Cerebellar nuclear complex (tissue), 1 donor: ENCODE measurements at places on chromosomes 13 and 19.

DNA sequence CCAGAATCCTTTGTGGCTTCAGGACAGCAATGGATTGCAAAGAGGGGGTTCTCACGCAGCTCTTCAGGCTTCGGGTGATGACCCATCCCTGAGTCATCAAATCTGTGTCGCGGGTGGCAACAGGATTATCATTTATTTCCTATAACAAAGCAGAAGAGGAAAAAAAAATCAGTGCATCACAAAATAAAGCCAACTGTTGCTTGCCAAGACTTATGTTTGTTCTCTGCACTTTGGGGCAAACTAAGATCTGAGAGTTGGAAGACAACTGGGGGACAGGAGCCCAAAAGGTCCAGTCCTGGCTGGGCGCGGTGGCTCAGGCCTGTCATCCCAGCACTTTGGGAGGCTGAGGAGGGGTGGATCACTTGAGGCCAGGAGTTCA is 6.4 kb downstream of the GNA15 start:
- DNase-seq = no peak

- no peak for DNase-seq
Measured at GRCh38 chr13:51444922-51445321, 7.9 kb downstream of the INTS6 start.

GRCh38 chr19:4966591-4966990 is 2.3 kb upstream of the KDM4B start:
- DNase-seq = no peak

DNA sequence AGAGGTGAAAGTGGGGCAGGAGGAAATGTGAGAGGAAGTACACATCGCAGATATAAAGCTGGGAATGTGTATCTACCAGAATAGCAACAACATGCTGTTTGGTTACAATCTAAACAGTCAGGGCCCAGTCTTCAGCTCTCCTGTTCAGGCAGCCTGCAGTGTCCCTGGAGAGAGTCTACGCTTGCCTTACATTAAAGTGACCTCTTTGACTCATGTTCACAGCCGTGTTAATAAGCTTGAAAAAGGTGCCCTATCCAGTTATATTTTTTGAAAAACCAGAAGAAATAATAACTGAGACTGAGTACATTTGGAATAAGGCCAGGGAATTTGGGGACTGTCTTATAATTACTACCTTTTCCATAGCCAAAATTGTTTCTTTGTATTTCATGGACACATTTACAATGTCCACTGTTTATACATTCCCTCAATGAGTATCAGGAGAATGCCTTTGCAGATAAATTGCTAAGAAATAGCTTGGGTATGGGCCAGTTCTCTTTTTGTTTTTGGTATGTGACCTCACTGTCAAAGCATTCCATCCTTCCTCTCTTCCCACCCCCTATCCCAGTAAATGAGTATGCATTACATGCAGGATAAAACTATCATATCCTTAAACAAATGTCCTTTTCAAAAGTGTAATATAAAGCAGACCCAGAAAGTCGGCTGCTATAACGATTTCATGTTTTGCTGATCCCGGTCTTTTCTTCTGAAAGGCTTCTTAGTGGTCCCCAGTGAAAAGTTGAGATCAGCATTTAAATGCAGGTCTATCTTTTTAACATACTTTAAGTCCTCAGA is 82.6 kb downstream of the PCDH9 start:
- DNase-seq = no peak

- no peak for DNase-seq
Measured at GRCh38 chr19:12785431-12786031, 5.8 kb upstream of the JUNB start.

DNA sequence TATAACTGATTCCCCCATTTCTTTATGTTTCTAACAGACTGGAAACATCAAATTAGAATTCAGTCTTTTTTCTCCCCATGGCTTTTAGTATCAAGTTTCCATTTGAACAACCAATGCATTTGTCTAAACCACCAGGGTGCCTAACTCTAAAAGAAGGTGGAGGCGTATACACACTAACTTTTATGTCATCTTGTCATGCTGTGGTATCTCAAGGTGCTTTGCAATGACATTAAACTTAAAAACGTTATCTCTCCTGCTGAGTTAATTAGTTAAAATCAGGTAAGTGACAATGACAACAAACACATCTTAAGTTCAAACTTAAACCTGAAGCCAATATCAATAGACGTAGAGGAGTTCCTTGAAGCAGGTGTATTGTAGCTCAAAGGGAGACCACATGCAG is 1001.7 kb downstream of the PCDH17 start:
- DNase-seq = no peak

- DNase-seq = no peak
Measured at GRCh38 chr19:44069415-44069814, 2.5 kb upstream of the ZNF284 start.
